OCI-M1 (cell line): ENCODE measurements at places on chromosomes 12 and 14.

- peak; percentile 68 for DNase-seq
These were observed 218.9 kb downstream of the ADAMTS20 start for GRCh38 chr12:43332977-43333640.

- no peak for DNase-seq
These were observed 235 bp downstream of the RAB2B start for GRCh38 chr14:21476523-21476924.

GRCh38 chr12:109872-110271 lies 43.3 kb downstream of the IQSEC3 start:
- DNase-seq = peak; percentile 53

- DNase-seq = no peak
These were observed 431 bp downstream of the HIP1R start for GRCh38 chr12:122835750-122836026.

- no peak for DNase-seq
These were observed 9.7 kb downstream of the PIK3C2G start for GRCh38 chr12:18270958-18271460.

GRCh38 chr12:2163177-2163941 lies 110.6 kb downstream of the CACNA1C start:
- DNase-seq = no peak

DNA sequence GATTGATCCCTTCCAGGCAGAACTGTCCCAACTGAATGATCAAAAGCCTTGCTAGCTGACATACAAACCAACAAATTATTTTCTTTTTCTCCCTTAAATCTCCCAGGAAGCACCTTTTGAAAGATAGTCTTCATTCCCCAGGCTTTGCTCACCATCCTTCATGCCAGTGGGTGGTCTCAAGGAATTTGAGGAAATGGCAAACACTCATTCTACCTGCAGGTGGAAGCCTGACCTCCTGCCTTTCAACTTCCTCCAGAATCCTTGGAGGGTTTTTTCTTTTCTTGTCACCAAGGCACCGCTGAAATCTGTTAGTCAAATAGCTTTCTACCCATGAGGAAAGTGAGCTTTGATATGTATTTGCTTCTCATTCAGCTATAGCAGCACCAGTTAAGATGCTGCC lies 128.5 kb downstream of the WIF1 start:
- DNase-seq = no peak

DNA sequence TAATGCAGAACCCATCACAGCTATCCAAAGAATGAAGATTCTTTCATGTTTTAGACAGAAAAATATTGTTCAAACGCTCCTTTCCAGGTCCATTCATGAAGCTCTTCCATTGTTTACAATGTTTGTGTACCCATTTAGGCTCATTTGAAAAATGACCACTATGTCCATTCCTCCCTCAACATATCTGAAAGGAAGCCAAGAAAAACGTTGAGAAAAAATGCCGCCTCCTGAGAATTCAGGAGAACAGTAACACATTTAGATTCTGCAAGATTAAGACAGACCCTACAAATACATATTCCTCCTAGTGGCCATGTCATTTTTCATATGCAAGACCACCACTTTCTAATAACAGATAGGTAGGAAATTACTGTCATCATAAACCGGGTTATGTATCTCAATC lies 124.4 kb downstream of the SLC25A21 start:
- DNase-seq = no peak

DNA sequence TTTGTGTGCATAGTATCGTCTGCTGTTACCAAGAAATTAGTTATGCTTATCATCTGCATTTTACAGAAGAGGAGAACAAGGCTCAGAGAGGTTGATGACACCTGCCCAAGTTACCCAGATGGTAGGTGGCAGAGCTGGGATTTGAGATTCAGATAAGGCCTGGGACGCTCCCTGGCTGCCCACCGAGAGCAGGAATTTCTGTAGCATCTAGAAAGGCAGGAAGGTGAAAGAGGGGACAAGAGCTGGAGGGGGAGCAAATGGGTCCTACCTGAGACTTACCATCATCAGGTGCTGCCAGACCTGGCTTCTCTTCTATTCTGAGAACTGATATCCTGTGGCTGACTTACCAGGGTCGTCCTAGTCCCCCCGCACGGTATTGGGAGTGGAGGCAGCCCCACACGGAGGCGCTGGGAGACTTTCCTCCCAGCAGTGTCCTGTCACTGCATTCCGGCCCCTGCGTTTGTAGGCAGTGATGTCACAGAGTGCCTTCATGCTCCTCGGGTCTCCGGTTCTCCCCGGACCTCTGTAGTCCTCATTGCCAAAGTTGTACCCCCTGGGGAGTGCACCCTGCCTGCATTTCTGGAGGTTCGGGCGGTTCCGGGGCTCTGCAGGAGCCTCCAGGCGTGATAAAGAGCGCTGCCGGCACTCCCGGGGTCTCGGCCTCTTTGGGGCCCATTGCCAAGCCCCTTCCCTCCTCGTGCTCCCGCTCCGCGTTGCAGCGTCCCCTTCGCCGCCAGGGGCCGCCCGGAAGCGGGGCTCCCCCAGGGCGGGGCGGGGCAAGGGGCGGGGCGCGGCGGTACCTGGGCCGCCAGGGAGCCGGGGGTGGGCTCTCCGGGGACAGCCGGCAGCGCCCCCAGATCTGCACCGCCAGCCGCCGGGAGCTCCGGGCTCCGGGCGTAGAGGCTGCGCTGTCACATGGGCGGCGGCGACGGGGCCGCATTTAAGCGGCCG lies at the start of gene CABP1:
TSS of gene CABP1 (plus strand) at position 856 of the 951 bp plus-strand sequence. CDS start at position 916, 60 bp downstream.
- DNase-seq = peak; percentile 24

DNA sequence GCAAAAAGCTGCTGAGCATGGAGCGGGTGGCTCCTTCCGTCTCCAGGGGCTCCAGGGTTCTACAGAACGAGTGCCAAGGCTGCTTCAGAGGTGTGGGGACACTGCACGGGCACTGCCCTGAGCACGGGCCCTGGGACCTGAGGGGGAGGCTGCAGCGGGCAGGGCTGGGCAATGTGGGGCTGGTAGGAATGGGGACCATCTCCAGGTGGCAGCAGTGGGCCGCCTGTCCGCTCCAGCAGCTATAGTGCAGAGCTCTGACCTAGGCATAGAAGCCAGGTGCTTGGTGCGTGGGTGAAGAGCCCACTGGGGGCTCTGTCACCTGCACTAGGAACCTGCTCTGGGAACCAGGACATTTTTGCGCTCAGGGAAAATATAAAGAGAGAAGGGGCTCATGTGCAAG lies 22.3 kb downstream of the HDAC7 start:
- no peak for DNase-seq

DNA sequence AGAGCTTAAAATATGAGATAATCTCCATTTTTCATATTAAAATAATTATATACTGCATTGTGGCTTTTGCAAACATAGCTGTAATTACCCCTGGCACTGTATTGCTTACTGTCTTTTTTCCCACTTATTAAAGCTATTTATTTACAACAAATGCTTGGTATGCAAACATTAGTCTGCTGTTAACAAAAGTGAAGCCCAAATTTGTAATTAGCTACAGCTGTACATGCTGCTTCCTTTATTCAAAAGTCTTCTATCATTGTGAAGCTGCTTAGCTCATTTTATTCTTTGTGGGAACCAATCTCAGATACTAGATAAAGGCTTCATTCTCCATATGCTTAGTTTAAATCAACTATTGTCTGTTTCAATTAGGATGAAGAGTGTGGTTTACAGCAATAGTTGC lies 425.8 kb upstream of the FOXG1 start:
- no peak for DNase-seq

DNA sequence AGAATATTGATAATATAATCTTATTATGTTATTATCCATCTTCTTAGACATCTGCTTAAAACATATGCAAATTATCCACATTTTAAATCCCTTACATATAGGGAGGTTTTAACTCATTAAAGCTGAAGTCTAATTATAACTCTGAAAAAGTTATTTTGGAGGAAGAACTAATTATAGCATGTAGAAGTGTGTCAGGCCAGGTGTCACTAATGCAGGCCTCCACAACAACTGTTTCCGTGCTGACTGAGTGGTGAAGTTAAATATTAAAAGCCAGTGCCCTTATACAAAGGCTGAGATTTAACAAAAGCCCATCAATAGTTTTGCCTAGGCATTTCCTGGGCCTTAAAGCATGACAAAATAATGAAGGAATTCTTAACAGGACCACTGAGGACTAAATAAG lies 157.4 kb downstream of the LRRK2 start:
- no peak for DNase-seq

GRCh38 chr14:103442288-103442687 lies 57.1 kb downstream of the MARK3 start:
- DNase-seq = no peak

DNA sequence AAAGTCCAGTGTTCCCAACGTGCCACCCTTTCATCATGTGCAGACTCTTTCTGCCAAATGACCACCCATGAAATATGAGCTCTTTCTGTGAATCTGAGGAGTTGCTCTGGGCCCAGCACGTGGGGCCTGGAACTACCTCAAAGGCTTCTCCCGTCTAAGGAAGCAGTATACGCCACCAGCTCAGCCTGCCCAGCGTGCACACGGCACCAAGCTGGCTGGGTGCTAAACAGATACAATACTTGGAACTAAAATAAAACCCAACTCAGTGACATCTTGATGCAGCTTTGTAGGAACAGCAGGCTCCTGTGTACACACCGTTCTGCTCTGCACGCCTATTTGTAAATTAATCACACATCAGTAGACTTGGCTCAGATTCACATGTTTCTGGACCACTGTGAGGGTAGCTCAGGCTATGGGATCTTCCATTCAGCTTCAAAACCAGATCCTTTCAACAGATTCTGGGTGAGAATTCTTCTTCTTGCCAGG lies 74.8 kb downstream of the ARL6IP4 start:
- no peak for DNase-seq

DNA sequence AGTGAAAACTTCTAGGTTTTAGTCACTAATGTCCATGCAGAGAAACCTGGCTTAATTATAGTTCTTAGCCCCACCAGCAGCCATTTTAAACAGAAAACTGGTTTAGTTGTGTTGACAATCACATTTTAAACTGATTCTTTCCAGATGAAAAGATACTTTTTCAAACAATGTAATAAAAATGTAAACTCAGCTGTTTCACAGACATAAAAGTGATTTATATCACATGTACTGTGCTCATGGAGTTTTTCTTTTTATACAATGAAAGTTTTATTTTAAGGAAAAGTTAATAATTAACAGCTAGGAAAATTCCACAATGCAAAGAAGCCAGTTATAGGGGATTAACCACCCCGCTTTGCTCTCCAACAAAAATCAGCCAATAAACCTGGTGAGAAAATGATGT lies 129.7 kb downstream of the PAX9 start:
- no peak for DNase-seq

GRCh38 chr12:110200124-110200417 lies 75.9 kb downstream of the IFT81 start:
- DNase-seq = no peak

DNA sequence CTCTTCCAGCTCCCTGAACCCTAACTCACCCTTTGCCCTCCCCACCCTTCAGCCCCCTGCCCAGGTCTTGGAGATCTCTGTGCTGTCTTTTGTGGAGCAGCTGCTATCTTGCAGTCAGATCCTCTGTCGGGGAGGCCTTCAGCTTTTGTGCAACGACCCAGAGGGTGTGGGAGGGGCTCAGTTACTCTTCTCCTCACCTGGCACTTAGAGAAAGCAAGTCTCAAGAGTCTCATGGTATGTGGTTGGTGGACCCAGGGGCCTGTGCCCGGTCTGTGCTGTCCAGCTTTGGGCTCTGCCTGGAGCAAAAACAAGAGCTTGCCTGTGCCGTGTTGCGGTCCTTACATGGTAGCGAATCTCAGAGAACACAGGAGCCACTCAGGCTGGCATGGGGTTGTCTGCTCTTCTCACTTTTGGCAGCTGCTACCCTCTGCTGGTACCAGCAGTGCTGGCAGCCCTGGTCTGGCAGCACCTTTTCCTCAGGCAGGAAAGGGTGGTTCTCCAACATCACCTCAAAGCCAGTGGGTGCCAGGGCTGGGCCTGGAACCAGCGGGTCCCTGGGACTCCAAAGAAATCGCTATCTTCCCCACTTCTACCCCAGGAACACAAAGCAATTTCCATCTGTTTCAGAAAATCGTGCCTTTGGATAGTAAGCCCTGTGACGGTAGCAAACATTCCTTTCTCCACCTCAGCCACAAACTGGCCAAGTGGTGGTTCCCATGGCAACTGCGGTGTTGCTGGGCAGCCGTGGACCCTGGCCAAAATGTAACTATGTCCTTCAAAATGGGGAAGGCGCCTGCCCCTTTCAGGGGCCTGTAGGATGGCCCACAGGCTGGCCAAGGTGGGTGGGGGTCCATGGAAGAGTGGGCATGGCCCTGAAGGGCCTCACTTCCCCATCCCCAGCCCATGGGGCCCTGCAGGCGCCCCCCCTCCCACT lies 90.0 kb downstream of the RIN3 start:
- no peak for DNase-seq
